ENCODE measurements at places on chromosomes 7 and 10.

GRCh38 chr7:12089951-12090756 is 120.9 kb upstream of the TMEM106B start:
- DNase-seq: no peak

DNA sequence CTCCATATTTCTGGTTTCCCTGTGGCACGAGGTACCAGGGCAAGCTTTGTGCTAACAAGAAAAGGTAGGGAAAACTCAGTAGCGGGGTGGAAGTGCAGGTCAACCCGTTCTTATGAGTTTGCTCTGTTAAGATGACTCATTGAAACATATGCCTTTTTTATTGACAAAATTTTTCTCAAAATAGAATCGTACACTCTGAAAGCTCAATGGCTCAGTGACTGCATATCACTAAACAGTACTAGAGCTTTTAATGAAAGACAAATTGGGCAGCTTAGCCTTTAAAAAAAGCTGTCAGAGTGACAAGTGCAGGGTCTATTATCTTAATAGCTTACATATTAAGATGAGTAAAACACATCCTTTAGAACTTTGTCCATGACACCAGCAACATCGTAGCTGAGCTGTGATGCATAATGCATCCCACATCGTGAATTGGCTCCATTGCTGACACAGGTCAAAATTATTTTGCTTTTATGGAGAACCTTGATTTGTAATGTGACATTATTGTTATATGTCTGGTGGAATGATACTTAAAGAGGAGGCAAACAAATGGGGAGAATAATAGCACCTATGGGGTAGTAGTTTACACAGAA is 264.4 kb downstream of the ETV1 start:
- no peak for DNase-seq

DNA sequence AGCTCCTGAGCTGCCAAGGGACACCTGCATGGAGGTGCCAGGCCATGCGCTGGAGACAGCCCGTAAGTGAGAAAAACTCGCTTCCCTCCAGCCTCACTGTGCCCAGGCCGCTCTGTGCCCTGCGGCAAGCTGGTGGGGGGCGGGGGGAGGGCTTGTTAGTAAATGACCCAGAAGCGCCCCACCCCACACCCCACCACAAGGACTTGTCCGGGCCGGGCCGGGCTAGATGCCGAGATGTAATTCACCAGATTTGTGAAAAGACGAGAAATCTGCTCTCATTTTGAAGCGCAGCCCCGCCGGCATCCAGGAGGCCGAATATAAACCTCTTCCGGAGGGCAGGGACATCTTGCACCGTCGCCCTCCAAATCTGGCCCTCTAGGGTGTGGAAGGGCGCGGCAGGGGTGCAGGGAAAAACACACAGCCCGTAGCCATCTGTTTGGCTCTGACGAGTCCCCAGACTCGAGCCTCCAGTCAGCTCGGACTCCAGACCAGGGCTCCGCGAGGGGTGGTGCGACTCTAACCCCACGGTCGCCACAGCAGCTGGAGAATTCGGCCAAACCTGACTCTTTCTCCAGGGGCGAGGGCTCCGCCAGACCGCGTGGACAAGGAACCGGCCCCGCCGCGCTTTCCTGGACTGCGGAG is 14.8 kb downstream of the TLX1 start:
- DNase-seq: no peak

GRCh38 chr7:34143402-34143801 is 238.1 kb downstream of the BMPER start:
- no peak for DNase-seq

DNA sequence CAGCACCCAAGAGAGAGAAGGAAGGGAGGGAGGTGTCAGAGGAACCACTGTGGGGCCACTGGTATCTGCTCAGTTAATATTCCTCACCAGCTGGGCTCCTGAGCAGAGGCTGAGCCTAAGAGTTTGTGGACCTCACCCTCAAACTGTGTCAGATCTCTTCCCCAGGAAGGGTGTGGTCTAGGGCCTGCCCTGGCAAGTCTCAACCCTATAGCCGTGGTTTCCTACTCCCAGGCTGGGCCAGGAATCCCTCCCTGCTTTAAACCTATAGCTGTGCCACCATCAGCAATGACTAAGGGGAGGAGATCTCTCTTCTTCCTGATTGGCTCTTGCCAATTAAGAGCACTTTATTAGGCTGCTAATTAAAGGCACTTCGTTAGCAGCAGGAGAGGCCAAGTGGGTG is 29.9 kb downstream of the POLL start:
- no peak for DNase-seq

GRCh38 chr7:38070718-38071117 is 107.3 kb upstream of the STARD3NL start:
- DNase-seq: no peak

All from stimulated activated CD4-positive, alpha-beta T cell treated with anti-CD3 and anti-CD28 coated beads, Interleukin-12 subunit alpha, Interleukin-12 subunit beta, amount 100 ng/mL, for 24 hours (primary cell).